Left renal pelvis (tissue), 4 donors: ENCODE measurements at places on chromosomes 5 and 9. TPM values are rescaled to one million over a fixed set of nuclear protein-coding genes. Genes with fewer than 3 reads are reported as not detected.

DNA sequence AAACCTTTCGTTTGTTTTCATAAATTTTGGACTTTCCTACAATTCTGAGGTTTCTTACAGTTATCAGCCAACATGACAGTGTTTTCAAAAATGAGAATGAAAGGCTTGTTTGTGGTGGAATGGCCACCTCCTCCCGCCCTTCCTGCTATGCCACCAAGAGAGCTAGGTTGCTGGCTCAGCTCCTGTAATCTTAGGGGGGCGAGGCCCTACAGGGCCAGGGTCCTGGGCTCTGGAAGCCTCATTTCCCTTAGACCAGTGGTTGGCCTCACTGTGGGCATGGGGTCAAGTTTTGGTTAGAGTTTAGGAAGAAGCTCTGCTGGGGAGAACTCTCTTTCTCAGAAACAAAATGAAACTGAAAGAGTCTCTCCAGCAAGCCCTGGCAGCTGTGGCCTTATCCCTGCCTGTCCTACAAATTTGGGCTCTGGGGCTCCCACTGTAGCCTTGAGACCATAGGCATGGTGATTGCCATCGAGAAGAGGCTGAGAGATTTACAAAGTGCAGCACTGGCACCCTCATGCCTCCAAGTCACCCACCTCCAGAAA lies 66.2 kb downstream of the IRX1 start:
- DNase-seq: no peak

GRCh38 chr9:126490214-126490631 lies 123.5 kb upstream of the LMX1B start:
- no peak for DNase-seq

- no peak for DNase-seq
Measured at GRCh38 chr5:36660397-36661049, 54.1 kb downstream of the SLC1A3 start.

DNA sequence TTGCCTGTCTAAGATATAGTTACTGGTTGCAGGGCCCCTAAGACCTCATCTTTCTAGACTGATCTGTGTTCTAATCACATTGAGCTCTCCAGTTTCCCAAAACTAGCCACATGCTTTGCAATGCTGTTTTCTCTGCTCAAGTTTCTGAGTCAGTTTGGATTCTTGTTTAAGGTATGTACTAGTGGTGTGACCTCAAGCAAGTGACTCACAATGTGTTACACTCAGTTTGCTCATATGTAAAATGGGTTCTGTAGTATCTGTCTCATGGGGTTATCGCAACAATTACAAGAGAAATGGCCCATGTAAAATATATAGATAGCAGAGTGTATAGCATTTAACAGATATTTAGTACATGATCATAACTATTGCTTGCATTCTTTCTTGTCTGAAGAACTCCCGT lies 153.1 kb upstream of the ELL2 start:
- DNase-seq: no peak

DNA sequence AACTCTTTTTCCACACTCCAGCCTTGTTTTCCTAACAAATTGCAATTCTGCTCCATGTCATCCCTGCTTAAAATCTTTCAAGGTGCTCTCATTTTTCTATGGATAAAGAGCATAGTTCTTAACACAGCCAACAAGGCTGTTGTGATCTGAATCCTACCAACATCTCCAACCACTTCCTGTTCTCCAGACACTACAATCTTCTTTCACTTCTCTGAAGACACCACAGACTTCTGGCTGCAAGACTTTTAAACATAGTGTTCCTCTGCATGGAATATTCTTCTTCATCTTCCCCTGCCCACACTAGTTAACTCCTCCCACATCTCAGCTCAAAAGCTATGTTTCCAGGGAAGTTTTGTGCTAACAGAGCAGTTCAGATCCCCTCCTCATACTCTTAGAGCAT lies 404.8 kb downstream of the MAN2A1 start:
- DNase-seq: no peak

DNA sequence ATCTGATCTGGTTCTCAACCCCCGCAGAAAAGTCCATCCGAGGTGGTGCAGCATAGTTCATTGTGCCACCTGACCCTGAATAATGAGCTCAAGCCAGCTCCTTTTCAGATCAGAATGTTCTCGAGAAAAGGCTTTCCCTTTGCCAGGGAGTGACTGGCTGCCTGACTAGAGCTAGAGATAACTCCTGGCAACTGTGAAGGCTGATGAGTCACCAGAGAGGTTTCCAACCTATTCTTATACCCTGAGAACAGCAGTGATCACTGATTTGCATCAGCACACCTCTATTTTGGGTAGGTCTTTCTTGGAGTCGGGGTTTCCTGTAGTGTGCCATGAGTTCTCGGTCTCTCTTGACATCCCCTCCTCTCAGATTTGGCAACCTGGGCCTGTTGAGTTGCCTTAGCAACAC lies 127.9 kb downstream of the PIK3R1 start:
- no peak for DNase-seq

- DNase-seq: no peak
Measured at GRCh38 chr9:111040494-111040893, 2.2 kb upstream of the LPAR1 start.

DNA sequence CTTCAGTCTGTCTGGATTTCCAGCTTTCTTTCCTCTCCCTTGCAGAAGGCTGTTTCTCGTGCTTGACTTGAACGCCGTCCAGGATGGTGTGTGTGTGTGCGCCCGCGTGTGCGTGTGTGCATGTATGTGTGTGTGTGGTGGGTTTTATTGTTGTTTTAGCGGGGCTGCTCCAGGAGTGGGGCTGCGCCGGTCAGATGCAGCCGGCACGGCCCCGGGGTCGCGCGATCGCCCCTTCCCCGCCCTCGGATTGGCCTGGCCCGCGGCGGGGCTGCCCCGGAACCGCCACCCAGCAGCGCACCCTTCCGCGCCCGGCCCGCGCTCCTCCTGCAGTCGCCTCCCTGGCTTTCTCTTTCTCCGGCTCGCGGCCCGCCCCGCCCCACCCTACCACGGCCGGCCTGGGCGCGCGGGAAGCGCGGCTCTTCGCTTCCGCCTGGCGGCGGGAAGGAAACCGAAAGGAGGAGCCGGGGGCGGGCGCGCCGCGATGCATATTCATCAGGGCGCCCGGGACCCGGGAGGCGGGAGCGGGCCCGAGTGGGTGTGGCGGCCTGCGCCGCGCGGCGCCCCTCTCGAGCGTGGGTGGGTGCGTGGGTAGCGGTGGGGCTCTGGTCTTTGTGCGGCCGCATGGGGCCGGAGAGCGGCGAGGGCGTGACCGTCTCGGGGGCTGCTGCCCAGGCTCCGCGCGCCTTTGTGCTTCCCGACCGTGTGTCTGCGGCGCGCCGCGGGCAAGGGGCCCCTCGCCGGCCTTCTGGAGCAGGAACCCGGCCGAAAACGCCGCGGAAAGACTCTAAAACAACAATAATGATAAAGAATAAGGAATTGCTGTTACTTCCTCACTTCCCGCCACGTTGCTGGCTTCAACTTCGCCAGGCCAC lies 8.5 kb upstream of the NFIB start:
- DNase-seq: no peak

DNA sequence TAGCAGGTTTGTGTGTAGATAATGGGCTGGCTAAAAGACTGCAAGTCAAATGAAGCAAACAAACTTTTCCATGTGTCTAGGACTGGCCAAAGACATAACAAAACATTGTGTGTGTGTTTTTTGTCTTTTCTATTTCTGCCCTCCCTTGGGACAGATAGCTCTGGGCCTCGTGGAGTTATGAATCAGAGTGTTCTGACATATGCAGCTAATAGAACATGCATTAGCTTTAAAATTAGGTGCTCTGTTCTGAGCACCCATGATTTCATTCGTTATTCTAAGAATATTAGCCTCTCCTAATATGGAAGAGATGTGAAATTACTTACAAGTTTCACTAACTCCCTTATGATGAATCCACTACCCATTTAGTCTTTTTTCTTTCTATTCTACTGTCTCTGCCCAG lies 367.3 kb upstream of the PAPPA start:
- no peak for DNase-seq

GRCh38 chr5:57586649-57587048 lies 104.0 kb upstream of the ACTBL2 start:
- no peak for DNase-seq

GRCh38 chr5:117759849-117760499 lies 1185.4 kb upstream of the SEMA6A start:
- DNase-seq: no peak

- no peak for DNase-seq
Measured at GRCh38 chr9:81394881-81395675, 294.3 kb downstream of the TLE1 start.

- DNase-seq: no peak
Measured at GRCh38 chr9:131986089-131986488, 93.6 kb downstream of the MED27 start.

DNA sequence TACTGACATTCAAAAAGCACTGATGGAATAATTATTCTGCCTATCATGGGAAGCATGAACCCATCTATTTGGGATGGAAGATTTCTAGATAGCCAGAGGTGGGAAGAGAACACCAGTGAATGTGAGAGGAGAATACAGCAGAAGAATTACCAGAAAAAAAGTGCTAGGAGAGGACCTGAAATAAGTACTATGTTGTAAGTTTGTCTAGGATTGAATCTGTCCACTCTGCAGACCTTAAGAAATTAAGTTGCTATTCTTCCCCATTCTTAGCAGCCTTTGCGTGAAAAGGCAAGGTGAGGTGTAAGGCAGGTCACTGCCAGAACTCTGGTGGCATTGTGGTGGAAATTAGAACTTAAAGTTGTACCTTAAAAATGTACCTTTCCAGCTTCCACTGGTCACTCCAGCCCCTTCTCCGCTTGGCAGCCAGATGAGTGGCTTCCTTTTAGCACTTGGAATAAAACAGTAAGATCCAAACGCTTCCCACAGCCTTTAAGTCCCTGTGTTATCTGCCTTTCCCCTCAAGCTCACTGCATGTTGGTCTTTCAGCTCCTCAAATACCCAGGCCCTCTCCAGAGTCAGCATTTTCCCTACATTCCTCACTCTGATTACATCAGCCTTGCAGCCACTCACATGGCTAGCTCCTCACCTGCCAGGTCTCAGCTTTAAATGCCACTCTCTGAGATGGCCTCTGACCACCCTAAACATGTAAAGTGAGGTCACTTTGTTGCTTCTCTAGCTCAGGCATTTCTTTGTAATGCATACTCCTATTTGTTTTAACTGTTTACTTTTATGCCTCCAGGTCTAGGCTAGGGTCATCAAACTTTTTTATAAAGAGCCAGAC lies 253.0 kb downstream of the EPB41L4A start:
- no peak for DNase-seq

DNA sequence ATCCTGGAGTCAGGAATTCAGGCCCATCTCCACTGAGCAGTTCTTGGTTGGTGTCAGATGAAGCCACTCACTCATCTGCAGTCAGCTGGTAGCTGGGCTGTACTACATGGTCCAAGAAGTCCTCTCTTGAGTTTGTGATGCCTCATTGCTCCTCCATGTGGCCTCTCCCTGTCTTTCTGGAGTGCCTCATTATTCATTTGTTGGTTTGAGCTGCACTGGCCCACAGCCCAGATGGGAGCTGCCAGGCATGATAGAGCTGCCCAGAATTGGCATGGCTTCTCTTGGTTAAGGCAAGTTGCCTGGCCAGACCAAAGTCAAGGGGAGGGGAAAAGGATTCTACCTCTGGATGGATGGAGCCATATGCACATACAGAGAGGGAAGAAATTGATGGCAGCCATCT lies 8.0 kb downstream of the PTCD2 start:
- no peak for DNase-seq

DNA sequence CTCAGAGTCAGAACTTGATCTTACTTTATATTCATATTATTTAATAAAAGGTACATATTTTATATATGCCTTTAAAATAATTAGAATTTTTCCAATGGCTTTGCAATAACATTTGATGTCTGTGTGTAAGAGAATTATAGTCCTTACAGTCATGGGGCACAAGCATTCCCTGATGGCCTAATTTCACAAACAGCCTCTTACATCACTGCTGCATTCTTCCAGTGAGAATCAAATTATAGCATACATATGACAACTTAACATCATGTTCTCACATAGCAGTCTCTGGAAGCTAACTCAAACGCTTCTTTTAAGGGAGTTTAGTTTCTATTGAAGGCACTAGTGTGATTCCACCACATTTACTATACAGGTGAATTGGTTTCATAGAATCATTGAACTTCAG lies 15.3 kb upstream of the PRUNE2 start:
- no peak for DNase-seq

- DNase-seq: no peak
Measured at GRCh38 chr5:124206540-124206939, 539.9 kb downstream of the ZNF608 start.

DNA sequence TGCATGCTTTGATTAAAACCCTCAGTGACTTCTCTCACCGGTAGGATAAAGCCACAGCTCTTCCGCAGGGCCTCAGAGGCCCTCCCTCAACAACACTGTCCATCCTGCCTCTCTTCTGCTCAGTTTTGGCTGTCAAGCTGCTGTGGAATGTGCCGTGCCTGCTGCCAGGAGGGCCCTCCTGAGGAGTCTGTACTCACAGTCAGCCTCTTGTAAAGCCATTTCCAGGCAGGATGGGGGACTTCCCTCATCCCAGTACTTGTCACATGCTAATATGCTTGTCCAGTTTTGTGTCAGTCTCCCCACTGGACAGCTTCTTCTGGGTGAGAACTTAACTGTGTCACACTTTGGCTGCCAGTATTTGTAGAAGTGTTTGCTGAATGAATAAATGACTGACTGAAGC lies 13.9 kb upstream of the DDX41 start:
- DNase-seq: no peak

DNA sequence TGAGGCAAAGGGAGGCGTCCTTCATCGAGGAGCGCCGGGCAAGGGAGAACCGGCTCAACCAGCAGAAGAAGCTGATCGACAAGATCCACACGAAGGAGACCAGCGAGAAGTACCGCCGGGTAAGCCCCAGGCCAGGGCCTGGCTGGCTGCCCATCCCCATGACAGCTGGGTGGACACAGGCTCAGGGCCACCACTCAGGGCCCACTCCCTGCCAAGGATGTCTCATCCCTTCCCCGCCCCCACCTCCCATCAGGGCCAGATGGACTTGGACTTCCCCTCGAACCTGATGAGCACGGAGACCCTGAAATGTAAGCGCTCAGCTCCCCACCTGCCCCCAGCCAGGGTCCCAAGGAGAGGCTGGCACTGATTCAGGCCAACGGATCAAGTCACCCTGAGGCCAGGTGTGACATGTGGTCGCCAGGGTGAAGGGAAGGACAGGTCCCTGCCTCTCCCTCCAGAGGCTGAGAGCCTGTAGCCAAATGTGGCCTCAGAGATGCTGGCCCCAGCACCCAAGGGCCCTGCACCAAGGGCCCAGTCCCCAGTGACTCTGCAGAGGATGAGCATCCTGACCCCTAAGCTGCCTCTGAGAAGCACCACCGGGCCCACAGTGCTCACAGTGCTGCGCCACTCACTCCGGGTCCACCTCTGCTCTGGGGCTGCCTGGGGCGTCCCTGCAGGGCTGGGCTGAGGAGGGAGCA lies 3.1 kb upstream of the RABL6 start:
- DNase-seq: no peak

- no peak for DNase-seq
Measured at GRCh38 chr5:133298447-133298846, 246.6 kb downstream of the HSPA4 start.

The LRRC19 gene
- 14.9 TPM for polyA plus RNA-seq

The CCL21 gene
- 23.5 TPM for polyA plus RNA-seq

The CDH12 gene
- polyA plus RNA-seq: 6.5 TPM

The ENC1 gene
- polyA plus RNA-seq: 35.7 TPM

The COL23A1 gene
- polyA plus RNA-seq: 8.6 TPM

The IFNK gene
- not detected for polyA plus RNA-seq

The NEUROG1 gene
- not detected for polyA plus RNA-seq

The SEMA6A gene
- polyA plus RNA-seq: 51.3 TPM

The ENTPD8 gene
- polyA plus RNA-seq: 0.24 TPM
